ENCODE measurements at places on chromosomes 12 and 14. TPM values are rescaled to one million over a fixed set of nuclear protein-coding genes. Genes with fewer than 3 reads are reported as not detected.
A peak's percentile ranks its signal among the peaks of the same experiment; 100 is the strongest.

DNA sequence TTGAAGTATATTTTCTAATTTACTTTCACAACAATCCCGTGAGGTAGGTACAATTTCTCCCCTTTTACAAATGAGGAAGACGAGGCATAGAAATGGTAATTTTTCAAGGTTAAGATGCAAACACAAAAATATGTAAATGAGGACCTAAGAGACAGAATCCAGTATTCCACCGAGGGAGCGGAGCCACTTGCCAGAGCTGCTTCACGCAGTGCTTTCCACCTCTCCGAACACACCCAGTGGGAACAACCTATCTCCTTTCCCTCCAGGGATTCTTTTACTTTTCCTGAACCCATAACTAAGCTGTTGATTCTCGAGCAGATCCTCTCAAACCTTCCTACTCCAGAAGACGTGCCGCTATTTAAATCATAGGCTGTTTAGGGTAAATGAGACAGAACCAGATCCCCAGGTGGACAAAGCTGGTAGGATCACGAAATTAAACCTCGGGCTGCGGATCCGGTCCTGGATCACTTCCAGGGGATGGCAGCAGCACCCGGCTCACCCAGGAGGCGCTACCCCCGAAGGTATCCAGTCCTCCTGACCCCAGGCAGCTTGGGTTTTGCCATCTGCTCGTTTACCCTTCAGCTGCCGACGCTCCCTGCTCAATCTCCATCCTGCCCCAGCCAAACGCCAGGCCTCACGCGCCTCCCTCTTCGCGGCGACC lies 1.5 kb downstream of the DDHD1 start:
- DNase-seq, result peak; percentile 81

DNA sequence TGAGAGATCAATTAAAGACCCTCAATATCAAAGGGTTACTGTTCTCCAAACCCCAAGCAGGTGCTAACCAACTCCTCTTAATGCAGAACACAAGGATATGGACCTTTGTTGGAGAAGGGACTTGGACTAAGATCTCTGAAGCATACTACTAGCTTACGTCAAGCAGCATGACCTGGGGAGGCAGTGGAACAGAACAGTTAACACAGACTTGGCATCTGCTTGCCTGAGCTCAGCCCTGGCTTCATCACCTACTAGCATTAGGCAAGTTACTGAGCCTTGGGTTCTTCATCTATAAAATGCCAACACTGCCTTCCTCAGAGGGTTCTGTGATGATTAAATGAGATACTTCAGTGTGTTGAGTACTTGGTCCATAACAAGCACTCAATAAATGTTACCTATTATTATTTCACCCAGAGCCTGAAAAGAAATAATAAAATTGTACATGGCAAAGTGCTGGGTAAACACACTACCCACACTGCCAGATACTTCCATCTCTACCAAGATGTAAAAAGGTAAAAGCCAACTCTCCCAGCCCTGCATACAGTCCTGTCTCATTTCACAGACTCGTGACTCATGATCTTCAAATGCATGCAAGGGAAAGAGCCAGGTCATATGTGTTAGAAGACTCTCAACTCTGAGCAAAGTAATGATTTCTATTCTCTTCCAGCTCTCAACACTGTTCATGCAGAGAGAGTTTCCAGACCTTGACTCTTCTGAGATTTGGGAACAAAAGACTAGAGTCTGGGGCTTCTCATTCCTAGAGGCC lies 39.7 kb downstream of the FMNL3 start:
- no peak for DNase-seq

The CABP1 gene
- 0.16 TPM for total RNA-seq

DNA sequence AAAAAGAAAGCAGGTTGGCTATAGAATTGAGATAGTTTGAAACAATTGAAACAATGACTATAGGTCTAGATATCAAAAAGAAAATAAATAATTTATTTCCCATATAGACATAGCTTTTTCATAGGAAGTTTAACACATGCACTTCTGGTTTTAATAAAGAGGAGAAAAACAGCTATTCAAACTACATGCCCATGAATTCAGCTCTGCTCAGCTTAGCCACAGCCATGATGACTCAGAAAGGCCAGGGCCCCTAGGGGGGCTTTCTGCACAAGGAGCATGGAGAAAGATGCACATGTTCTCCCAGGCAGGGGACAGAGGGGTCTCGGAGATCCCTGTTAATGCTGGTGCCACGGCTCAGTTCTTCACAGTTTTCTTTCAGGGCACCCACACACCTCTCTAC lies 114.0 kb downstream of the GALC start:
- no peak for DNase-seq

The DCN gene
- not detected for total RNA-seq

The LMNTD1 gene
- not detected for total RNA-seq

- DNase-seq, result no peak
Measured at GRCh38 chr14:102140750-102141145, 1.1 kb downstream of the WDR20 start.

DNA sequence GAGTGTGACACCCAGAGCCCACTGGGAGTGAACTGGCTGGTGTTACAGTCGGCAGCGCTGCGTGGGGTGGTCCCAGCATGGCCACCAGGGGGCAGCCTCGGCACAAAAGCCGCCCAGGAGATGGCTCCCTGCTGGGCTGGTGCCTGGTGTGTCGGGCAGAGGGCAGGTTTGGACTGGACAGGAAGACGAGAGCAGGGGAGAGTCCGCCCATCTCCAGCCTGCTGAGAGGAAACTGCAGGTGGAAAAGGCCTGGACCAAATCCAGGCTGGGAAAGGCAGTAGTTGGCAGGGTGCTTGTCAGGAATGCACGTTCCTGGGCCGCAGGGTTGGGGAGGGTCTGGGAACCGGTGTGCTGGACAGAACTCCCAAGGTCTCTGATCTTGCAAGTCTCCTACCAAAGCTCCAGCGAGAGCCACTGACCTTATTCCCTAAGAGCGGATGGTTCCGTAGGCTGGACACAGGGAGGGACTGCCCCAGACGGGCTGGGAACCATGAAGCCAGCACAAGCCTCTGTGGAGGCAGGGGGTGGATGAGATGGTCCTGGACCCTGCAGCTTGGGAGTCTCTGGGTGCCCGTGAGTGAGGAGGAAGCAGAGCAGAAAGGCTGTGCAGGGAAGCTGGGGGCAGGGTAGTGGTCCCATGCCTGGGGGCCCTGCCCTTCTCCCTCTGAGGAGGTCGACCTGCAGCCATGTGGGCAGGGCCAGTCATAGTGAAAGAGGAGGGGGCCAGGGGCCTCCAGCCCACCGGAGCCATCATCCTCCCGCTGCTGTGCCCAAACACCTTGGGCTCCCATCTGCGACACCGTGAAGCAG lies 1.8 kb downstream of the AHNAK2 start:
- peak; percentile 96 for DNase-seq

DNA sequence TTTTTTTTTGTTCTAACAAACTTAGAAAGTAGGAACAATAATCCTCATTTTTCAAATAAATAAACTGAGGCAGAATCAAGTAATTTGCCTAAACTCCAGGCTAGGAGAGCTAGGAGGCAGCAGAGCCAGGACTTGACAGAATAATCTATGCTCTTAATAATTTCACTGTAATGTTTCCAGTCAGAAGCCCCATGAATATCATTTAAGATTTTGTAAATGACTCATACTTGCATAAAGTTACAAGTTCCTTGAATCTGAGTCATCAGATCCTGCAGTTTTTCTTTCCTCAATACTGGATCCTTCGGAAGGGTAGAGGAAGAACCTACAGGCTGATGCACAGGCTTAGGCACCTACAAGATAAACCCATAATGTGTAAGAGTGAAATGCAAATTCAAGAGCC lies 29.0 kb downstream of the CAPRIN2 start:
- no peak for DNase-seq

The SLC5A8 gene
- total RNA-seq, result not detected

- DNase-seq, result no peak
Measured at GRCh38 chr14:93031505-93032315, 84.0 kb downstream of the ITPK1 start.

DNA sequence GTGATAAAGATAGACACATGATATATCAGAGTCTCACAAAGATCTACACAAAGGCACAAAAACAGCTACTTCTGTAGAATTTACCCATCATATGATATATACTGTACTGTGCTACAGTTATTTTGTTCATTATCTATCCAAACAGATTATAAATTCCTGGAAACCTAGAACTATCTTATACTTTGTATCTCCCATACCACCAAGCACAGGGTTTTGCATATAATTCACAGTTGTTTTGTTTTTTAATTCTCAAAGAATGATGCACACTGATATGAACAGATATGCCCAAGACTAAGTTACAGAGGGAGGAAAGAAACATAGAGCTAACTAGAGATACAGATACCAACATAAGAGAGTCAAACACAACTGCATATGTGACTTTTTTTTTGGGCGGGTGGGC lies 3.4 kb downstream of the PRKAG1 start:
- no peak for DNase-seq

The GNG2 gene
- total RNA-seq, result 105 TPM

- no peak for DNase-seq
Measured at GRCh38 chr12:76717314-76717713, 46.6 kb upstream of the ZDHHC17 start.

GRCh38 chr12:130527239-130527638 lies 188.9 kb downstream of the RIMBP2 start:
- no peak for DNase-seq

The MYH6 gene
- 0.17 TPM for total RNA-seq

- DNase-seq, result no peak
Measured at GRCh38 chr12:53786411-53786810, 34.6 kb upstream of the CISTR start.

The MYF6 gene
- not detected for total RNA-seq

The PIK3C2G gene
- total RNA-seq, result not detected

DNA sequence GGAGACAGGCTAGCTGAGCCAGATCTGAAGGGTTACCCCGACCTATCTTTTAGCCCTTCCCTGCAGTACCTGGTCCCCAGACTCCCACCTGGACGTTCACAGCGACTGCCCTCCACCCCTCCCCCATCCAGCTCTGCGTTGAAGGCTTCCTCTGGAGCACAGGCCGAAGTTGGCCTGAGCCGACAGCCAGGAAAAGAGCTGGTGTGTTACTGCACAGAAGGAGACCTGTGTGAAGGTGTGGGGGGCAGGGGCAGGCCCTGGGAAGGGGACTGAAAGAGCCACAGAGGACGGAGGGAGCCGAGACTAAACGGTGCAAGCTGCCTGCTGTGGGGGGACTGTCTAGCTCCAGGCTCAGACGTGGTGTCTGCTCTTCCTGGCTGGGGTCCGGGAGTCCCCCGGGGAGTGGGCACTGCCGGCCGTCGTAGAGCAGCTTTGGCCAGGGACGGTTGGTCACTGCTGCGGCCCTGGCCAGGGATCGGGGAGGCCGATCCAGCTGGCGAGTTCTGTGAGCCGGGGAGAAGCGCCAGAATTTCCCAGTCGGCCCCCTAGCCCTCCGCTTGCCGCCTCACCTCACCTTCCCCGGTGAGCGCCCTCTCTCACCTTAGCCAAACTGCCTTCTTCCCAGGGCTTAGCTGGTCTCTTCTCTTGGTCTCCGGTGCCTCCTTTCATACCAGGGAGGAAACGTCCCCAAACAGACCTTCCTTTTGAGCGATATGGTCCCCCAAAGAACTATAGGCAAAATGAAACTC lies 899 bp upstream of the COL2A1 start:
- DNase-seq, result no peak

DNA sequence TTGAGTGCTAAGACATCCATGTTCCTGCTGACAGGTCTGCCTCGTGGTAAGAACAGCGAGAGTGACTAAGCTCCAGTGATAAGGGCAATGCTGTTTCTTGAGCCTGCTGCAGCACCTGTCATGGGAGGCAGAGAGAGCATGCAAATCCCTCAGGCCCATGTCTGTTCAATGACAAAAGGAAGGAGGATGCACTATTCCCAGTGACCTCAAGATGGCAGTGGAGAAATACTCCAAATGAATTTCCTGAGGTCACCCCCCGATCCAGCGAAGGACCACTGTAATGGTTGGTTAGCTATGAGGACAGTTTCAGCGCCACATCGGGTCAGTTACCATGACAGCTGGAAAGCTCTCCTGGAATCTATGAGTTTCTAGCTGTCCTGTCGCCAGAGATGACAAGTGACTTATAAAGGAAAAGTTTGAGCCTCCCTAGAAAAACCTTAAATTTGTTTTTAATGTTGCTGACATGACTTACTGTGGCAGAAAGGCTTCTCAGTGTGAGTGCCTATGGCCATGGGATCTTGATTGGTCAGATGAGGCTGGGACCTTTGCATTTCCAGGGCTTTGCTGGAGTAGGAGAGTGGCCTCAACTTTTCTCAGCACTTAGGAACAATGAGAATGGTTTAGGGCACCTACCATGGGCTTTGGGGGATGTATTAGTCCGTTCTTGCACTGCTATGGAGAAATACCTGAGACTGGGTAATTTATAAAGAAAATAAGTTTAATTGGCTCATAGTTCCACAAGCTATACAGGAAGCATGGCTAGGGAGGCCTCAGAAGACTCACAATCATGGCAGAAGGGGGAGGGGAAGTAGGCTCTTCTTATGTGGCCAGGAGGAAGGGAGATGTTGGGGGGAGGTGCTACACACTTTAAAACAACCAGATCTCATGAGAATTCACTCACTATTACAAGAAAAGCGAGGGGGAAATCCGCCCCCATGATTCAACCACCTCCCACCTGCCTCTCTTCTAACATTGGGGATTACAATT lies 88.0 kb upstream of the TMEM260 start:
- DNase-seq, result peak; percentile 75

DNA sequence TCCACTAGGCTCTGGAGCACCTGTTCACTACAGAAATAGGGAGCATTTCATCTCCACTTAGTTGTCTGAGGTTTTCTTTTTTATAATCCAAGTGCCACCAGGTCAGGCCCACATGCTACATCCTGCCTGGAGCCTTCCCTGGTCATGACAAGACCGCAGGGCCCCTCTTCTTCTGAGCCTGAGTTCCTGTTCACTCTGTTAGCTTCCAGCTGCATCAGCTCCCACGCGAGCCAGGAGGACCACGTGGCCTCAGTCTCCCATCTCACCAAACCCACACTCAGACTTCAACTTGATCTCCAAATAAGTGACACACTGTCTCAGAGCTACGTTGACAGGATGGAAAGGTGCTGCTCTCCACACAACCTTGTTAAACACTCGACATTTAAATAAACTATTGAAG lies 21.0 kb downstream of the RIMBP2 start:
- no peak for DNase-seq

The LBHD2 gene
- total RNA-seq, result not detected

- DNase-seq, result no peak
Measured at GRCh38 chr12:80314741-80315140, 129.3 kb upstream of the PTPRQ start.

- DNase-seq, result no peak
Measured at GRCh38 chr14:71650187-71650755, 282.0 kb upstream of the RGS6 start.

GRCh38 chr14:105414456-105415371 lies 4.9 kb upstream of the MTA1 start:
- DNase-seq, result peak; percentile 91

The CLEC1A gene
- not detected for total RNA-seq

All from activated CD4-positive, alpha-beta T cell treated with anti-CD3 and anti-CD28 coated beads, Interleukin-2, amount 10 ng/mL, durations not matched to agents 24 days and 14 days (primary cell).